ENCODE measurements at places on chromosomes 3 and 15.

- no peak for DNase-seq
Measured at GRCh38 chr15:33894193-33894592, 74.1 kb upstream of the CHRM5 start.

DNA sequence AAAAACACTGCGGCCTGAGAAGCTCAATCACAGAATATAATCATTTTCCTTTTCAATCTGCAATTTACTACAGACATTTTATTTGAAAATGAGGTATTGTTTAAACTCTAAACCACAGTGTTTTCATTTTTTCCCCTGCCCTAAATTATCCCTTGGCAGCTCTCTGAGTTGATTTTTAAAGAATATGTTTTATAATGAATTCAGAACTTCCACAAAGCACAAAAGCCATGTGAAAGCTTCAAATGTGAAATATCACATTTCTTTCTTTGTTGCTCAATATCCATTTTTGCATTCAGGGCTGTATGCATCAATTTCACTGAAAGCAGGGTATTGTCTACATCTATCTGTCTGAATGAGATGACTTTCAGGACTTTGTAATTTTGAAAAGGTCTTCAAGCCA, 813.6 kb upstream of the ALCAM start:
- no peak for DNase-seq

DNA sequence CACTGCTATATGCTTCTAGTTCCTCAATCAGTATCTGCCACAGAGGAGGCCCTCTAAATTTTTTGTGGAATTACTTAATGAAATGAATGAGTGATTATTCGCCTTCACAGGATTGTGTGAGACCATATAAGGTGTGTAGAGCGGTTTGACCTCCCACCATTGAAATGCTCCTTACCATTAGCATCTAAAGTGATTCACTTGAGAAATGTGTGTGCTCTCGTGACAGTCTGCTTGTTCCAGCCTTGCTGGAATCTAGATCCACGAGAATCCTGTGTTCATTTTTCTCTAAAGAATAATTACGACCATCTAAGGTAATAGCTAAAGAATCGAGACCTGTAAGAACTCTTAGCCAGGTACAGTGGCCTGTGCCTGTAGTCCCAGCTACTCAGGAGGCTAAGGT, 126.9 kb downstream of the FNDC3B start:
- DNase-seq: no peak

DNA sequence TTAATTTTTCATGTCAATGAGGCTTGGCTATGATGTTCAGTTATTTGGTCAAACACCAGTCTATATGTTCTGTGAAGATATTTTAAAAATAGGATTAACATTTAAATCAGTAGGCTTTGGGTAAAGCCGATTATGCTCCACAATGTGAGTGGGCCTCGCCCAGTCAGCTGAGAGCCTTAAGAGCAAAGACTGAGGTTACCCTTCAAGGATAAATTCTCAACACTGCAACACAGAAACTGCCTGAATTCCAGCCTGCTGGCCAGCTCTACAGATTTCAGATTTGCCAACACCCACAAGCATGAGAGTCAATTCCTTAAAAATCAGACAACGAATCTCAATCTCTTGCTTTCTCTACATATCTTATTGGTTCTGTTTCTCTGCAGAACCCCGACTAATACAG, 188.3 kb downstream of the PLCH1 start:
- DNase-seq: no peak

- no peak for DNase-seq
Measured at GRCh38 chr3:36832406-36832805, 68.1 kb upstream of the DCLK3 start.

- no peak for DNase-seq
Measured at GRCh38 chr15:37751401-37751800, 183.0 kb upstream of the TMCO5A start.

DNA sequence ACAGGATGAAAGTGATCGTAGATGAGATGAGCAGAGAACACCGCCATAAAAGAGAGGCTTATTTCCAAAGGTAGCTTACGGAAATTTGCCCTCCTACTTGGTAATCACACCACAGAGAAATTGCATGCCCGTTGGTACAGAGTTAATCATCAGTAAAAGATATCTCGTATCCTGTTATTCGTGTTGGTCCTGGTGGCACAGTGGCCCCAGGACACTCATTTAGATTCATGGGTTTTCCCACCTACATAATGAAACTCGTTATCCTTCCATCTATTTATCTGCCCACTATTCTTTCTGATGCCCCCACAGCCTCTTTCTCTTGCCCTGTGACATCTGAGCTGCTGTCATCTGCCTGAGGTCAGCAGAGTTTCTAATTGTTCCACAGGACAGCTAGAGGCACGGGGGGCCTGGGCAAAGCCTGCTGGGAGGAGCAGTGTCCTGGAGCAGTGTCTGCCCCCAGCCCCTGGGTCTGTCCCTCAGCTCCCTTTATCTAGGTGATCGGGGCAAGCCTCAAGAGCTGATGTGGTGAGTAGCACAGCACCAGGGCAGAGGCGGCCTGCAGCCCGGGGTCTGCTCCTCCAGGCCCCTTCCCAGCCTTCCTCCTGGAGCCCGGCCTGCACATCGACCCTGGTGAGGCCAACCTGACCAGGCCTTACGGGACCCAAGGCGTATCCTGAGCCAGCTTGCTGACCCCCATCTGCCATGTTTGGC, 42.2 kb downstream of the PXYLP1 start:
- DNase-seq: no peak

DNA sequence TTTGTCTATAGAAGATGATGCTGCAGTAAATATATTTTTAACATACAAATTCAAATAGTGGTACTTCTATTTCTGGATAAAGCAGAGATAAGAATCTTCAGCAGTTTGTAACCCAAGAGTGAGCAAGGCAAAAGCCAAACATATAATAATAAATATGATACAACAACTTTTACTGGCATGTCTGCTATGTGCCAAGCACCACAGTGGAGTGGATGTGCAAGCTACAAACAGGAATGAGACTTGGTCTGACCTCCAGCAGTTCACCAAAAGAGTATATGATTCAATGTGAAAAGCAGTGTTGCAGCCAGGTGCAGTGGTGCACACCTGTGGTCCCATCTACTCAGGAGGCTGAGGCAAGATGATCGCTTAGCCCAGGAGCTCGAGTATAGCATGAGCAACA, 395.6 kb downstream of the EPHB1 start:
- DNase-seq: no peak

GRCh38 chr15:90870354-90871138, 2.2 kb downstream of the FURIN start:
- DNase-seq: no peak

- no peak for DNase-seq
Measured at GRCh38 chr3:157204431-157204830, 44.5 kb upstream of the CCNL1 start.
